Head of caudate nucleus (tissue), 42 donors: ENCODE measurements at places on chromosomes 12 and 14.
A peak's percentile ranks its signal among the peaks of the same experiment; 100 is the strongest.

DNA sequence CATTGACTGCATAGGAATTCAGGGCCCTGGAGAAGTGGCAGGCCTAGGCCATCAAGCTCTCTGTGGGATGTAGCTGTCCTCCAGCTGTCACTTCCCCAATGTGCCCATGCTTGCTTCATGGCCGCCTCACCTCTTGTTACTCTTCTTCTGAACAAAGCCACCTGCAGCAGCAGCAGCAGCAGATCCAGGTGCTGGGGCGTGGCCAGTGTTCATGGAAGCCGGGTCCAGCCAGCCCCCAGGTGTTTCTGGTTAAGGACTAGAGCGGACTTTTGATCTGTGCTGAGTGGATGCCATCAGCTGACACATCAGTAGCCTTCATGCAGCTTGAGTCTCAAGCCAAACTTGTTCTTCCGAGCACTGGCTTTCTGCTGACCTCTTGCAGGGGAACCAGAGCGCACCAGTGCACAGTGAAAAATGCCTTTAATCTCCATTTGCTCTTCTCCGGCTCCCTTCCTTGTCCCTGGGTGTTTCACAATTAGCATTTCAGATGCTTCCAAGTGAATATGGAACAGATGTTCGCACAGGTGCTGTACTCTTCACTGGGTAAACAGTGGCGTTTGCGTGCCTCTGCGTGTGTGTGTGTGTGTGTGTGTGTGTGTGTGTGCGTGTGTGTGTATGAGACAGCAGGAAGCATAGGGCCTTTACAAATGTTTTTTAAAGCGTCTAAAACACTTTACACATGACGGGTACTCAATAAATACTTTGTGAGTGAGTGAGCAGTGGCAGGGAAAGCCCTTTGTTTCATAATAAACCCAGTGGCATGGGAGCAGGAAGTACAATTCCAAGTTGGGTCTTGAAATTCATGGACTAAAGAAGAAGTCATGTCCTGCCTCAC, 20.1 kb downstream of the TPCN1 start:
- DNase-seq: no peak

DNA sequence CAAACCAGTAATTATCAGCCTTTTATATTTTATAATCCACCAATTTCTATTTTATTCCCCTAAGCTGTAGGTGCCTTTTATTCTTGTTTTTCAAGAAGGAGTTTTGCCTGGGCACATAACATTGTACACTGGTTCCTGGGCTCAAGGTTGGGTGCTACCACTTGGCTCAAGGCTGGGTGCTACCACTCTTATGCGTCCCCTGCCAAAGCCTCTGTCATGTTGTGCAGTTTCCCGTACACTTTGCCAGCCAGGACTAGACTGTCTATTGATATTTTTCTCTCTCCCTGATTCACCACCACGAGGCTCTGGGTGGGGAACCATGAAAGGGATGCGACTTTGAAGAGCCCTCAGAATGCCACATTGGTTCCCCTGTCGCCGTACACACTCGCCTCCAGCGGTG, 52.5 kb upstream of the VASH1 start:
- DNase-seq: no peak

- no peak for DNase-seq
Observed at GRCh38 chr12:3921526-3921925, 48.3 kb upstream of the PARP11 start.

GRCh38 chr12:100871195-100871734, 76.7 kb downstream of the ANO4 start:
- no peak for DNase-seq

DNA sequence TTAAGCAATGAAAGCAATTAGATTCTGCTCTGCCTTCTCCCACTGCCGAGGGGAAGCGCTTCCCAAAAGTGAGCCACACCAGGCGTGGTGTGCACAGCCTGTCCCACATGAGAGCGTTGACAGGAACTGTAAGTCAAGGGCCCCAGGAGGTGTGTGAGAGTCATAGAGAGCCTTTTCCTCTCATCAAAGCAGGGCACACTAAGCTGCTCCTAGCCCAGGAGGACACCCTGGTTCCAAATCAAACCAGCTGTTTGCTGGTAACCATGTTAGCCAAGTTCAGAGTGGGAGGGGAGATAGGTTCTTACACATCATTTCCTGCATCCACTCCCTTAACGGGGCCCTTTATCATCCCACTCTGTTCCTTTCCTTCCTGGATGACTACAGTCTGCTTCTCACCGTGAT, 98.3 kb downstream of the SPTSSA start:
- no peak for DNase-seq

- no peak for DNase-seq
Observed at GRCh38 chr12:130303781-130304180, 33.9 kb upstream of the PIWIL1 start.

DNA sequence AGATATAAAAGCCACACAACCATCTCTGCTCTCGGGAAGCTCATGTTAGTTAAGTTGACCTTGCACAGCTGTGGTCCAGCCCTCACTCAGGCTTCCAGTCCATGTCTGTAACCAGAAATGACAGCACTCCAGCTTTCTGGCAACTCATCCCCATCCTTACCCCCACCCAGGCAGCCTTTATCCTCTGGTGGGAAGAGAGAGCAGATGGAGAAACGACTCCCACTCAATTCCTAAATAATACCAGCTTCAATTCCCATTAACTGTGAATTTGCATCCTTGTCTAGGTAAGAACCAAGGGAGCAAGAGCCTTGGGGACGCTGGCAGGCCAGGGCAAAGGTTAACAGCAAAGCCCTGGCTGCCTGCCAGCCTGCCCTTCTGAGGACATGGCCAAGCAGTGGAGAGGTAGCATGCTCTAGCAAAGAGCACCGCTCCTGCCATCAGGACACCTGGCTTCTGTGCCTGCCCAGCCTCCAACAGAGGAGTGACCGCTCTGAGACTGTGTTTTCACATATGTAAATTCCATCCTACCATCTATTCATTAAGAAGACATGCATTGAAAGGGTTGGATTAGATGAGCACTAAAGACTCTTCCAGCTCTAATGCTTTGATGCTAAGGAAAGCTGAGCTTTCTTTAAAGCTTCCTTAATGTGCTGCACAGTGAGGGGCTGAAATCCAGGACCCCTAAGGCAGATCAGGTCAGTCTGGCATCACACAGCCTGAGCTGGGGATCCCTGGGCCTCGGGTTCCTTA, 236.1 kb downstream of the GRIN2B start:
- no peak for DNase-seq

DNA sequence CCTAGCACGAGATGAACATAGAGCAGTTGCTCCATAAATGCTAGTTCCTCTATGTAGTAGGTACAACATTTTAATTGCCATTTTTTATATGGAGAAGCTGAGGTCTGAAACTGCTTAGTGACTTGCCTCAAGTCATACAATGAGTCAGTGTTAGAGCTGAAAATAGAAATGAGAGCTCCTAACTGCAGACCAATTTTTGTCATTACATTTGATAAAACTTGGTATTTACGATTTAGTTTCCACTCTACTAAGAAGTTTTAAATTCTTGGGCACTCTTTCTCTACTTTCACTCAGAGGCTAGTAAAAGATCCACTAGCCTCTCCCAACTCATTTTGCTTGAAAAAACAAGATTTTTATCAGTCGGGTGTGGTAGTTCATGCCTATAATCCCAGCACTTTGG, 8.1 kb upstream of the TMED10 start:
- DNase-seq: no peak

DNA sequence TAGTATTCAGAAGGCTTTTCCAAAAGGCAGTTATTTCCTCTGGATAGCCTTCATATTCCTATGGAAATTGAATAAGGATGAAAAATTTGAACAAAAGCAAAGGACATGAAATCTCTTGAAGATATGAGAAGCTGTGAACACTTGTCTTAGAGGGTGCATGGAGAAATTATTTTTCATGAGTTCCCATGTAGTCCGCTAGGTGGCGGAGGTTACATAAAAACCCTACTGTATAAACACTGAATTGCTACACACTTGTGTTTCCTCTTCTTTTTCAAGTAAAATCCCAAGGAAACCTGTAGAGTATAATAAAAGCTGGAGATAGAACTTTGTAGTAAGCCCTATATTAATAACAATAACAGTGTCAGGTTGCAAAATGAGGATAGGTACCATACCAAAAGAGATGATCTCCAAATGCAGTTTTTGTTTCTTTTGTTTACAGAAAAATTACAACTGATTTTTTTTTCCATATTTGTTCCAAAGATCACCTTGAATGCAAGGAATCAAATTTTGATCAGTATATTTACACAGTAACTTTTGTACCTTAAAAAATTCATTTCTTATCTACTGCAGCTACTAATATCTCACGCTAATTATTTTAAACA, 37.8 kb upstream of the OR4E1 start:
- no peak for DNase-seq

- DNase-seq: no peak
Observed at GRCh38 chr14:37230551-37231194, 32.9 kb downstream of the MIPOL1 start.

GRCh38 chr14:47826809-47827208, 151.4 kb upstream of the MDGA2 start:
- no peak for DNase-seq

- DNase-seq: peak; percentile 25
Observed at GRCh38 chr14:100239211-100239839, 381 bp downstream of the YY1 start.

DNA sequence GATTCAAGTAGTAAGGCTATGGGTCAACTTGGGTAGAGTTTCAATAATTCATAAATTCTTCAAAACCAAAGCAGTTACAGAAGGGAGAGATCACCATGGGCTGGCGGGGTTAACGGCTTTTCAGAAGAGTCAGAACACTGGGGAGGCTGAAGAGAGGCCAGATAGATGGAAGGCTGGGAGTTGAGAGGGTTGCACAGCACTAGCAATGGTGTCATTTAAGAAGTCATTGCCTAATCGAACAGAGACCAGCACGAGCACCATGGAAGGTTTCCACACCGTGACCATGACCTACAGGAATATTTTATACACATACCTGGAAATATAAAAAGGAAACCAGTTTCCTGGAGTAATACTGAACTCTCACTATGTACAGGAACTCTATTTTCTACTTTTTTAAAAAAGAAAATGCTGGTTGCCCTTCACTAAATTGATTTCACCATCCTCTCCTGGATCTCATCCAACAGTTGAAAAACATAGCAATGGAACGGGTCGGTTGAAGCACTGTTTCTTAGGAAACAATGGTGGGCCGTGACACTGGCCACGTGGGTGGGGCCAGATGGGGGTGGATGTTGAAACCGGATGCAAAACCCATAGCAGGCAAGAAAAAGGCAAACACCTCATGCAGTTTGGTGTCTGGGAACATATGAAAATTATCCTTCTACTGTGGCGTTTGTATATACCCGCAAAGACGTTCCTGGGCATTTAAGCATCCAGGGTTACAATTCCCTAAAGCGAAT, 38.0 kb upstream of the RIN3 start:
- DNase-seq: no peak

DNA sequence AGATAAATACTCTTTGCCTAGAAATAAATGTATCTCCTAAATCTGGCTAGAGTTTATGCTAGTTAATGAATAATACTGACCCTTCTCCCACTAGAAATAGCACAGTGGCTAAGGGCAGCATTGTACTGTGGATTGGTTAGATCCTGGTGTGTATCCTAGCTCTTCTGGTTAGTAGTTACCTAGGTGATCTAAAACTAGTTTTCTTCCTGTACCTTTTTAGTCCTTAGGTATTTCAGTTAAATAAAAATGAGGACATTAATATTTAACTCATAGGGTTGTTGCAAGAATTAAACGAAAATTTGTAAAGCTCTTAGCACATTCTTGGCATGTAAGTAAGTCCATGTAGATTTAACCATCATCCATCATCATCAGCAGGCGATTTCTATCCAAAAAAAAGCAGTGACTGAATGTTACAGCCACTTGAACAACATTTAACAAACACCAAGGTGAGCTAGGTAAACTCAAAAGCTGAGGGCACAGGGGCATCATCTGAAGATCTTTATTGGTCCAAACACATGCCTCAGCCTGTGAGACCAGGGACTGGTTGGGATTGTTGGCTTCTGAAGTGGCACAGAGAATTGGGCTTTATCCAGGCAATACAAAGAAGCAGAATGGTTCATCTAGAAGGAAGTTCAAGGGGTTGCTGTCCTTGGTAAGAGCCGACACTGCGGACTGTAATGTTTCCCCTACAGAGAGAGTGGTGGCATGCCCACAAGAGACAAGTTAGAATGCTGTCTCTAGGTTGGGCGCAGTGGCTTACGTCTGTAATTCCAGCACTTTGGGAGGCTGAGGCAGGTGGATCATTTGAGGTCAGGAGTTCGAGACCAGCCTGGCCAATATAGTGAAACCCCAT, 100.8 kb downstream of the GAS2L3 start:
- no peak for DNase-seq

GRCh38 chr14:71932229-71932981, at the start of gene RGS6:
TSS of gene RGS6 (plus strand) at chr14:71932429.
- peak; percentile 30 for DNase-seq

DNA sequence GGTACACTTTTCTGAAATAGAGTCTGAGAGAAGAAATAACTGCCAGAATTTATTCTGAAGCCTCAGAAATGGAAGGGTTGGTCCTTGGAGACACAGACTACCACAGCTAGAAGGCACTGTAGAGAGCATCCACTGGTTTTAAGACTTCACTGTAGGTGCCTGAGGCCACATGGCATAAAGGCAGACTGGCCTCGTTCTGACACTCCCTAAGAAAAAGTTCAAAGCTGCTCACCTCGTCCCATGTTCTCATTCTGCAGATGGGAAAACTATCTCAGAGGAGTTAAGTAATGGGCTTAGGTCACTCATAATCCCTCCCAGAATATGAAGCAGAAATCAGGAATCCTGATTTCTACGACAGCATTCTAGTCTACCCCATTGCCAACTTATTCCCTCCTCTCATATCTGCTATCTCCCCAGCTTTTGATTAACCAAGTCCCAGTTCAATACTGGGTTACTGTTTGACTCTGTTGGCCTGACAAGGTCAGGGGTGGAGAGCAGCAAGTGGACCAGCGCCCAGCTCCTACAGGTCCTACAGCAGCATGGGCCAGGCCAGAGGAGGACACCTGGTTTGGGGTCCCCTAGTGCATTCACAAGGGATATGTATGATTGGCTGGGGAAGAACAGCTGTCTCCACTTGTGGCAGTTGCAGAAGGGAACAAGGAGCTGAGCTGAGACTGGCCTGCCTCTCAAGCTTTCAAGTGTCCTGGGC, 3.7 kb downstream of the ITGA5 start:
- no peak for DNase-seq

DNA sequence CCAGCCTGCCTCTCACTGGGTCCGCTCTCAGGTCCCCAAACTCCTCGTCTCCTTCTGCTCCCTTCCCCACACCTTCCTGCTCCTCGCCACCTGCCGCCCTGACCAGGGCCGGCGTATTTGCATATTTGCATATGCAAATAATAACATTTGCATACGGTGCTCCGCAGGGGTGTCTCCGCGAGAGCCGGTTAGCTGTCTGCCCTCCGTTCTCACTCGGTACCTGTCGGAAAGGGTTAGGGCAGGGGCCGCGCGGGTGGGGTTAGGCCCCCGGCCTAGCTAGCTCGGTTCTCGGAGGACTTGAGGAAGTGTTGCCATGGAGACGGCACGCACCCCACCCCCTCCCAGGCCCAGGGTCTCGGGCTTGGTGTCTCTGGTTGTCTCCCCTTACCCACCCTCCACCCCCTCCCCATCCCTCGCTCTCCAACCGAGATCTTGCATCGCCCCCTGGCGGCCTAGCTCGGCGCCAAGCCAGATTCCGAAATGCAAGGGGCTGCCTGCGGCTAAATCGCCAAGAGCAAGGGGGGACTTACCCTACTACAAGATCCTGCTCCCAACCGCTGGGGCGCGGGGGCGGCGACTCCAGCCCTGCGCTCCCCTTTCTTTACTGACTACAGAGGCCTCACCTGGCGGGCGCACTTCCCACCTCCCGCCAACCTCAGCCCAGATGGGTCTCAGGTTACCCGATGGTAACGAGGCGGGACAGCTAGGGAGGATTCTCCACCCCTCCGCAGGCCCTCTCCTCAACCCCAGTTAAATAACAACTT, 8.1 kb downstream of the STAC3 start:
- DNase-seq: peak; percentile 79
